ENCODE measurements at places on chromosomes 7 and 10.

GRCh38 chr7:50264908-50265307, 39.6 kb upstream of the IKZF1 start:
- no peak for DNase-seq

GRCh38 chr10:112706577-112706976, 243.5 kb upstream of the TCF7L2 start:
- no peak for DNase-seq

DNA sequence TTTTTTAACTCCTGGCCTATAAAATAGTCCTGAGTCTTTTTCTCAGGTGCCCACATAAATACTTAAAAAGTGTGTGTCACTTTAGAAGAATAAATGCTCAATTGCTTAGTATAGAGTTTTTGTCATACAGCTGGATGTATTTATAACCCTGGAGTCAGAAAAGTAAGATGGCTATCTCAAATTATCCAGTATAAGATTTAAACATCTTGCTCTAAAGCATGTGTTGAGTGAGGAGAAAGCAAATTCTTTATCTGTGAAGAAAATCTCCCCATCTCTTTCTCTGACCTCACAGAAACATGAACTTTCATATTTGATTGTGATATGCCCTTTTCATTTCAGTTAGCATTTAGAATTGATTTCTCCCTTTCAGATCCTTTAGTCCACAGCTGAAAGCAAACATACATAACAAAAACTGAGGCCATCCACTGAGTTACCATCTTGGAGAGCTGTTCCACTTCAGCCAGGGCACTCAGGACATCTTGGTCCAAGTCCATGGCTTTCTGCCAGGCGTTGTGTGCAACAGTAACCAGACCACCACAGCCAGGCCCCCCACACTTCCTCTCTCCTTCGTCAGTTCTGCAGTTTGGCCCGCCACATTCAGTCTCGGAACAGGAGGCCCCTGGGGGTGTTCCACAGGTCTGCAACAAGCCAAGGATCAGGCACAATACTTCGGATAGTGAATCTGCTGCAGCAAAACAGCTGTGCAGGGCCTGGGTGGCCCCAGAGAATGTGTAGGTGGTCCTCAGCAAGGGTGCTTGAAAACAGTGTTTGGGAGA, 40.9 kb downstream of the DLD start:
- DNase-seq: no peak

DNA sequence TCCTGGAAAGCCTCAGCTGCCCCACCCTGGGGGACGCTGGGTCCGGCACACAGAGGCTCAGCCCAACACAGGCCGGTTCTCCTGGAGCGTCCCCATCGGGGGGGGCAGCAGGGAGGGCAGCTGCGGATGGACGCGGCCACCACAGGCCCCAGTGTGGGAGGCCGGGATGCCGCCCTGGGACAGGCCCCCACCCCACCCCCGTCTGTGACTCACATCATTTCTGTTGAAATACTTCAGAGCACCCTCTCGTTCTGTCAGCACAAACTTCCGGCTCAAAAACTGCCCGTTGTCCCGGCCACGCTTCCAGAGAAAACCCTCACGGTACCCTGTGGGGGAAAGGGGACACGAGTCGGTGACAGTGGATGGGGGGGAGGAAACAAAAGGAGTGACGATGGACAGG, 28.5 kb downstream of the GET4 start:
- DNase-seq: no peak

DNA sequence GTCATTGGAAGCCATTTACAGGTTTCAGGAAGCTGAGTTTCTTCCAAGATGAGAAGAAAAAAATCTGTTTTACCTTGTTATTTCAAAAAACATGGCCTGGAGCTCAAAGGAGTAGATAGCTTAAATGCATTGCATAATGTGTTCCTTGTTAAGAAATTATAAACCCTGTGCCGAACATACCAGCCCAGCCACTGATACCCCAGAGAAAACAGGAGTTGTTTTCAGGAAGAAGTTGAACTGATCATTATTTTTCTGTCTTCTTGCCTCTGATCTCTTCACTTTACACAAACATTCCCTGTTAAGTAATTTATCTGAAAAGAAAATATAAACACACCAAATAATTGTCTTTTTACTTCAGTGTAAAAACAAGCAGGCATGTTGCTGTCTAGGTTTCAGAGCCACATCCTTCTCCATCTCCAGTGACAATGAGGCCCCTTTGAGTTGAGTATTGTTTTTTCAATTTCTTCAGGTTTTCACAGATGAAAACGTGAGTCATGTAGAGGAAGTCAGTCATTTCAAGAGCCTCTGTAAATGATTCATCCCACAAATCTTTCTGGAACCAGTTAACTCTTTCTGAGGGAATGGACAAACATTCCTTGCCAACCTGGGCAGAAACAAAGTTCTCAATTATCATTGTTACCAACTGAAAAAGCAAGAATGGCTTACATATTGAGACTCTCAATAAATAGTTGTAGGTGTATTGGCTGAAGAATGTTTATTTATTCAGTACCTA, 244.2 kb downstream of the IPMK start:
- no peak for DNase-seq

DNA sequence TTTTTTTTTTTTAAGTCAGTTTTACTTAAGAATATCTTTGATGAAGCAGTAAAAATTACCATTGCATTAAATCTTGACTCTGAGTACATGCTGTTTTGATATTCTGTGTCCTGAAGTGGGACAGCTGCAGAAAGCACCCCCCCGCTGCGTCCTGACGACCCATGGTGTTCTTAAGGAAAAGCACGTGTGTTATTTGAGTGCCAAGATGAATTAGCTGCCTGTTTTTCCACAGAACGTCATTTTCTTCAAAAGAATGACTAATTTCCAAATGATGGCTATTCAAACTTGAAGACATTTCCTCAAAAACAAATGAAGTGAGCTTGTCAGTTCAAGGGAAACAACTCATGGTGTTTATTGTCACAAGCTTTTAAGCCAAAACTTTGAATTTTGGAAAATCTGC, 45.9 kb downstream of the CREM start:
- DNase-seq: no peak

DNA sequence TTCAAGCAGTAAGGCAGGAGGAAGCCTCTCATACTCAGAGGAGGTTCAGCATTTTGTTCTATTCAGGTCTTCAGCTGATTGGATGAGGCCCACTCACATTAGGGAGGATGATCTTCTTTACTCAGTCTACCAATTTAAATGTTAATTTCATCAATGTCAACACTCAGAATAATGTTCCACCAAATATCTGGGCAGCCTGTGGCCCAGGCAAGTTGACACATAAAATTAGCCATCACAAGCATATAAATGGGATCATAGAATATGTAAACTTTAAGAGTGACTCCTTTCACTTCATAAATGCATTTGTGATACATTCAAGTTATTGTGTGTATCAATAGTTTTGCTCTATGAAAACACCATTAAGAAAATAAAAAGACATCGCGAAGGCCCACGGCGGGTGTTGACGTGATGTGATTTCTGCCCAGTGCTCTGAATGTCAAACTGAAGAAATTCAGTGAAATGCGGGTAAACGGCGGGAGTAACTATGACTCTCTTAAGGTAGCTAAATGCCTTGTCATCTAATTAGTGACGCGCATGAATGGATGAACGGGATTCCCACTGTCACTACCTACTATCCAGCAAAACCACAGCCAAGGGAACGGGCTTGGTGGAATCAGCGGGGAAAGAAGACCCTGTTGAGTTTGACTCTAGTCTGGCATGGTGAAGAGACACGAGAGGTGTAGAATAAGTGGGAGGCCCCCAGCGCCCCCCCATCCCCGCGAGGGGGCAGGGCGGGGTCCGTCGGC, 536.1 kb upstream of the AUTS2 start:
- DNase-seq: no peak

DNA sequence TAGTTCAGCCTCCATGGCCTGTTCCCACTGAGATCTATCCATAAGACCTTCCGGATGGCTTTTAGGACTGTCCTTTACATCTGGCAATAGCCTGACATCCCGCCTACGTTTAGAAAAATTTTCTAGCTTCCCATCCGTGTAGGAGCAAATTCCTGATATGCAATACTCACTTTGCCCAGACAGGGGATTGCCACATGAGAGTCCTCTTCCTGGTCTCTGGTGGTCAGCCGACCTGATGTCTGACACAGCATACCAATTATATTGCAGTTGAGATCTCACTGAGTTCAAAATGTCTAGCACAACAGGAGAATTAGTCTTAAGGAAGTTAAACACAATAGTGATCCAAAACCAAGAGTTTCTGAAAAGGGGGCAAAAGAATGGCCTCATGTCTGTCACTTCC, 9.4 kb upstream of the ETV1 start:
- DNase-seq: no peak

DNA sequence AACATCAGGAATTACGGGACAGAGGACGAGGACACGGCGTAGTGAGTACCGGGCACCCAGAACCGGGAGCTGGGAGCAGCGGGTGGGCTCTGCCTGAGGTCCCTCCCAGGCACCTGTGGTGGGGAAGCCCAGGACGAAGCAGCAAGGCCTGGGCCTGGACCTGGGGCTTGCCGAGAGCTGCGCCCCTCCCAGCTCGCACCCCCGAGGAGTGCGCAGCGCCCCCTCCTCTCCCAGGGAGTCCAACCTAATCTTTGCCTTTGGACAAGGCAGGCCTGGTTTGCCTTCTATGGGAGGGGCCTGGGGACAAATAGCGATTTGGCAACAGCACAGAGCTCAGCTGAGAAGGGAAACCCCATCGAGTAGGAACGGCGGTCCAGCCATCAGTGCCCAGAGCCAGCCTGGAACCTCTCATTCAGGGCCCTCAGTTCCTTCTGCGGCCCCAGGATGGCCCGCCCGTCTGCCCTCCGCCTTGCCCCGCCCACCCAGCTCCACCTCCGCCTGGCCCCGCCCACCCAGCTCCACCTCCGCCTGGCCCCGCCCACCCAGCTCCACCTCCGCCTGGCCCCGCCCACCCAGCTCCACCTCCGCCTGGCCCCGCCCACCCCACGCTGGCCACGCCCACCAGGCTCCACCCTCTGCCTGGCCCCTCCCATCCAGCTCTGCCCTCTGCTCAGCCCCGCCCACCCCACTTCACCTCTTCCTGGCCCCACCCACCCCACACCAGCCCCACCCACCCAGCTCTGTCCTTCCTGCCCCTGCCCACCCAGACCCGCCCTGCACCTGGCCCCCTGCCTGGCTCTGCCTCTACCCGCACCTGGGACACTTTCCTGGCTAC, 32.5 kb upstream of the KNDC1 start:
- no peak for DNase-seq

GRCh38 chr7:135111379-135111778, 36.5 kb upstream of the TMEM140 start:
- DNase-seq: no peak

DNA sequence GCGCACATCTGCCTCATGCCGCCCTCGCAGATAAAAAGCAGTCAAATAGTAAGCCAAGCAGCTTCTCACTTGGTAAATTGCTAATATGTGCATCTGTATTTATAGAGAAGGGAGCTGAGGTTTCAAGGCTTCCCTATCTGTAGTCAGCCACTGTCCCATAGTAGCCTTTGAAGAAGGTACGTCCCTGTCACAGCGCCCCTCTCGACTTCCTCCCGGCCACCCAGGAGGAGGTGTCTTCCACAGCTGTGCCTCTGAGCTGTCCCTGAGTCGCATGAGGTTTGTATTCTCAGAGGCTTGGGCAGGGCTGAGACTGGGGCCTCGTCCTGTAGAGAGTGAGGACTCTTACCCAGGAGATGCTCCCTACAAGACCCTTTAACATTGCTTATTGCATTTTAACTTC, 49.0 kb downstream of the SPOCK2 start:
- DNase-seq: no peak

DNA sequence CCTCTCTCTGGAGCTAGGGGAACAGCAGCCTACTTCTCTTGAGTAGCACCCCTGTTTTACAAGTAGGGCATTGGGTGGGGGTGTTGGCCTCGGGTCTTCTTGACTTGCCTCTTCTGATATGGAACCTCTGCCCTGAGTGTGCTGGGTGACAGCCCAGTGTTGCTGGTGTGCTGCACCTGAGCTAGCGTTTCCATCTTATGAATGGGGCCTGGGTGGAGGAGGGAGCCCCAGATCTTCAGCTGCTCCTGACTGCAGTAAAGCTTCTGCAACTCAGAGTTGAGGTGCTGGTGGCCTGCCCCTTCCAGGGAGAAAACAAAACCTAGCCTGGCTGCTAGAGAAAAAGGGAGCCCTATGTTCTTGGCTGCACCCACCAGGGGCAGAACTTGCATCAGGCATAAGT, 202.5 kb upstream of the SHH start:
- DNase-seq: no peak

- DNase-seq: no peak
Observed at GRCh38 chr10:72264536-72264935, 9.2 kb upstream of the DDIT4 start.

DNA sequence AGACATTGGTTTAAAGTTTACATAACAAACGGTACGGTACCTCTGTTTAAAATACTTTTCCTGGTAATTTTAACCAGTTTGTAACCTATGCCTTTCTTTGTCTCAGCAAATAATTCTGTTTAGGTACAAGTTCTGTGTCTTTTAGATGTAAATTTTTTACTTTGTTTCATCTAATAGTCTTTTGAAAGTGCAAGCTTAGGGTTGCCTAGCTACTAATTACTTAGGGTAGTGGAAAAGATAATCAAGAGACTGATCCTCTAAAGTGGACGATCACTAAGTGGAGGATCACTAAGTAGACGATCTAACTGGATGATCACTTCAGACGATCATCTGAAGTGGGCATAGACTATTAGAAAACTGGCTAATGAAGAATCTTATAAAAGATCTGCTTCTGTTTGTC, 16.1 kb upstream of the FKBP9 start:
- no peak for DNase-seq

DNA sequence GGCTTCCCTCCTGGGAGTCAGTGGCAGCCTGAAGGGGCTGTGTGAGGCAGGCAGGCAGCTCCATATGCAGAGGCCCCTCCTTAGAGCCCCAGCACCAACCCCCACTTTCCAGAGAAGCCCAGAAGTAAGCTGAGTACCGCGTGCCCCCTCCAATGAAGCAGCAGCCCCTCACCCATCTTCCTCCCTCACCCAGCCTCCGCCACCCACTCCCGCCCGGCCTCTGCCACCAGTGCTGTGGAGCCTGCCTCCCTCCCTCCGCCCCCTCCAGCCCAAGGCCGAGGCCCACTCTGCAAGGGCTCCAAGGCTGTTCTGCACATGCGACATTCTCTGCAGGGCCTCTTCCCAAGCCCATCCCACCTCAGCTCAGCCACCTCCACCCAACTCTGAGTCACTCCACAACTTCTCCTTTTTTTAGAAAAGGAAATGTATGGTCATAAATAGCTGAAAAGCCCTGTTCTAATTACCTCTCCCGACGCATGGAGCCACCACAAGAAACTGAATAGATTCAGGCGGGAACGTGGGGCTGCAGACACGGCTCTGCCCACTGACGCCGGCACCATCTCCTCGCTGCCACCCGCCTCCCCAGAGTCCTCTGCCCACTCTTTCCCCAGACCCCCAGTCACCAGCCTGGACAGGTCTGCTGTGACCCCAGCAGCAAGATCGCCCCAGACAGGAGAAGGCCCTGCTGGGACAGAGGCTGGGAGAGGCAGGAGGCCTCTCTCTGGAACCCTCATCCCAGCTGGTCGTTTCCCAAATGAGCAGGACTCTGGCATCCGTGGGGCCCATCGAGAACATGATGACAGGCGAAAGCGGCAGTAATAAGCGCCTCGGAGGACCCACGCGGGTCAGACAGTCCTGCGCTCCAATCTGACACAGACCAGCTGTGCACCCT, 213.9 kb downstream of the MAD1L1 start:
- DNase-seq: no peak

- no peak for DNase-seq
Observed at GRCh38 chr7:104960741-104961448, 53.1 kb upstream of the KMT2E start.

All from CD4-positive, alpha-beta memory T cell (primary cell).